ENCODE measurements at places on chromosomes 11 and 22.

DNA sequence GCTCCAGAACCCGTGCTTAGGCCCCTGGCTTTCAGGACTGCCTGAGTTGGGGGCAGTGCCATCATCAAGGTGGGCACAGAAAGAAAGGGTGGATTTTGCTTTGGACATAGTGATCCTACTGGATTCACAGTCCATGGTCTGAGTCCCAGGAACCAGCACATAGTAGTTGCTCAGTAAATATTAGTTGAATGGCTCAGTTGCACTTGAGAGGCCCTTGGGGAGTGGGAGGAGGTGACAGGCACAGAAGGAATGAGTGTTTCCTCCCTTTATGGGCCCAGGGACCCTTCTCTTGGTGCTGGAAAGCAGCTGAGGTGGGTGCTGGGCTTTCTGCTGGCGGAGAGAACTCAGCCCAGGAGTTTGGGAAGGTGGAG lies 16.6 kb downstream of the ARHGEF17 start:
- no peak for DNase-seq

GRCh38 chr11:36333897-36334296 lies 37.8 kb downstream of the PRR5L start:
- DNase-seq: no peak

DNA sequence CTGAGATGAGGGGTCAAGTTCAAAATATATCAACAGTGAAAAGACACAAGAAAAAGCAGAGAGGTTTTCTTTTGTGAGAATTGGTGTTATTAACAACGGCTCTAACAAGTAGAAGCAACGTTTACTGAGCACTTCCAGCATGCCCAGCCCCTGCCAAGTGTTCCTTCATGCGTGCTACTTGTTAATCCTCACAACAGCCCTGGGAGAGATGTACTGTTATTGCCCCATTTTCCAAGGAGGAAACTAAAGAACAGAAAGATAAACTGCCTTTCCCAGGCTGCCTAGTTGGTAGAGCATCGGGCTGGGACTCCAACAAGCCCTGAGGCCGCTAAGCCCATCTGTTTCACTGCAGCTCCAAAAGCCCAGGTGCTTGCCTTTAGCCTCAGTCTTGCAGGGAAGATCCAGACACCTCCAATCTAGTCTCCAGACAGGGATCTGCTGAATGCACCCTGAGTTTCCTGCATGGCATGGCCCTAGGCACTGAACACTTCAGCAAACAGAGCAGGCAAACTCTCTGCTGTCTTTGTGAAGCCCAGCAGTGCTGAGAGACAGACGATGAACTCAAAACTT lies 25.5 kb downstream of the SPATA19 start:
- no peak for DNase-seq

DNA sequence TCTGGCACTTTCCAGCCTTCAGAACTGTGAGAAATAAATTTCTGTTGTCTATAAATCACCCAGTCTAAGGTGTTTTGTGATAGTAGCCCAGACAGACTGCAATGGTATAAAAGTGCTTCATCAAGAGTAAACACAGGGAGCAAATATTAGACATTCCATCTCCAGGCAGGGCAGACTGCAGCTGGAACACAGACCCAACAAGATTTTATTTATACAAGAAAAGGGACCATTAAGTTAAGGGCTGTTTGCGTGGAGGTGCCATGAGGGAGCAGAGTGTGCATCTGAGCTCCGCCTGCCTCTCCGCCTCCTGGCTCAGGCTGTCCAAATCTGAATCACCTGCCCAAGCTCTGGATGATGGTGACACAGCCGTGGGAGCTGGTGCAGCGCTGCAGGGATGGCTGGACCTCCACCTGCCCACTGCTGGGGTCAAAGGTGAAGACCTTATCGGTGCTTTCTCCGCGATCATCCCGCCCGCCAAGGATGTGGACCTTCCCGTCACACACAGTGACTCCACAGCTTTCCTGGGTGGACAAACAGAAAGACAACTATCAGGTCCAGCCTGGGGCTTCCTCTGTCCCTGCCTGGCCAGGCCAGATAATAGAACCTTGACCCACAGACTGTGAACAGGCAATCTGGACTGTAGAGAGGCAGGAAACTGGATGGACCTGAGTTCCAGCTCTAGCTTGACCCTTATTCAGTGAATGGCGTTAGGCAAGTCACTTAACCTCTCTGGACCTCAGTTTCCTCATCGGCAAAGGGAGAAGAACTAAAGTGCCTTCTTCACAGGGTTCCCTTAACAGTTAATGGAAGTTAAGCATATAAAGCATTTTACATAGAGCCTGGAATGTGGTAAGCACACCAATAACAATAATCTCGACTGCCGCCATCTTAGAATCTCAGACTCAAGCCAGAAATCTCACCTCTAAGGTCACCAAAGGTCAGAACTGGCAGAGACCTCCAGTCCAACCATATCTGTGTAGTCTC lies 10.5 kb downstream of the KLHL35 start:
- DNase-seq: no peak

DNA sequence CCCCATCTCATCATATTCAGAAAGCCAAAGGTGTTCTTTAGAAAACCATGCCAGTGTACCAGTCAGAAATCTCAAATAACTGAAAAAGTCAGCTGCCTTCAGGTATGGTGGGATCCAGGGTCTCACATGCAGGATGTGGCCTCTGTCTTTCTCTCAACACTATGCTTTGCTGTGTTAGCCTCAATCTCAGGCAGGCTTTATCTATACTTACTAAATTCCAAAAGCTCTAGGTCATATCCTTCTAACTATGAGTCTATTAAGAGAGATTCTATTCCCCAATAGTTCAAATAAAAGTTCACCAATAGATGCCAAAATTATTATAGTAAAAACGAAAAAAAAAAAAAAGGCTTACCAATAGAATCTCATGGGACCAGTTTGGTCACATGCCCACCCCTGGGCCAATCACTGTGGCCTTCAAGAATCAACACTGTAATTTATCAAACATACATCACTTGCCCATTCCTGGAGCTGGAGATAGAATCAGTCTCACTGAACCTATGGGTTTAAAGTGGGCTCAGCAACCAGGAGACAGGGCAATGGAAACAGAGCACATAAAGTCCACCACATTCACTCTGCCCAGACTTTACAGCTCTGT lies 38.0 kb upstream of the APLNR start:
- no peak for DNase-seq

- DNase-seq: no peak
Observed at GRCh38 chr11:32826113-32826512, 3.6 kb upstream of the PRRG4 start.

GRCh38 chr22:19103880-19104821 lies 18.1 kb downstream of the DGCR2 start:
- no peak for DNase-seq

GRCh38 chr22:28139516-28139915 lies 220.5 kb upstream of the PITPNB start:
- DNase-seq: no peak

DNA sequence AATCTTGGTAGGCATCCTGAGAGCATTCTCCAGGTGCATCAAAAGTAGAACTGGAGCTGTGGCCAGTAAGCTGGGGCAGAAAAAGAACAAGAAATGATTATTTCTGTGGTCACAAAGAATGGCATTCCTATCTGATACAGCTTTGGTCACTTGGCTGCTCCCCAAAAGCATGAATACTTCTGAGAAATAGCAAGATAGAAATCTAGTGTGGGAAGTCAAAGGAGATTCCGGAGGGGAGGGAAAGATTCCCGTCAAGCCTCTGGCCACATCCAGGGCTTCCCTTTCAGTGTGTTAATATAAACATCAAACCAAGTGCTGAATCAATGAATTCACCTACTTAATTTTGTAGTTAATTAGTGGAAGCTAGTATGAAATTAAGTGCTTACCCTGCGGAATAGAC lies 1185.4 kb downstream of the LRRC4C start:
- no peak for DNase-seq

DNA sequence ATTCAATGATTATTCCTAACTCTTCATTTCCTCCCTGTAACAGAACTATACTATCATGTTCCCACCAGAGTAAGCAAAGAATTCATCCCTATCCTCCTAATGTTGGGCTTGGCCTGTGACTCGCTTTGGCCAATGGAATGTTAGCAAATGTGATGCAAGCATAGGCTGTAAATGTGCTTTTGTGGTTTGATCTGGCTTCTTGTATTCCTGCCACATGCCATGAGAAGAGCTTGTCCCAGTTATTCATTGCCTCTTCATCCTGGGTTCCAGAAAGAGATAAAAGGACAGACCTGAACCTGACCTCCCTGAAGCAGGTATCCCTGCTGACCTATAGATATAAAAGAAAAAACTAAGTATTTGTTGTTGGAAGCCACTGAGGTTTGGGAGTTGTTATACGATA lies 51.0 kb downstream of the SYTL2 start:
- DNase-seq: no peak

DNA sequence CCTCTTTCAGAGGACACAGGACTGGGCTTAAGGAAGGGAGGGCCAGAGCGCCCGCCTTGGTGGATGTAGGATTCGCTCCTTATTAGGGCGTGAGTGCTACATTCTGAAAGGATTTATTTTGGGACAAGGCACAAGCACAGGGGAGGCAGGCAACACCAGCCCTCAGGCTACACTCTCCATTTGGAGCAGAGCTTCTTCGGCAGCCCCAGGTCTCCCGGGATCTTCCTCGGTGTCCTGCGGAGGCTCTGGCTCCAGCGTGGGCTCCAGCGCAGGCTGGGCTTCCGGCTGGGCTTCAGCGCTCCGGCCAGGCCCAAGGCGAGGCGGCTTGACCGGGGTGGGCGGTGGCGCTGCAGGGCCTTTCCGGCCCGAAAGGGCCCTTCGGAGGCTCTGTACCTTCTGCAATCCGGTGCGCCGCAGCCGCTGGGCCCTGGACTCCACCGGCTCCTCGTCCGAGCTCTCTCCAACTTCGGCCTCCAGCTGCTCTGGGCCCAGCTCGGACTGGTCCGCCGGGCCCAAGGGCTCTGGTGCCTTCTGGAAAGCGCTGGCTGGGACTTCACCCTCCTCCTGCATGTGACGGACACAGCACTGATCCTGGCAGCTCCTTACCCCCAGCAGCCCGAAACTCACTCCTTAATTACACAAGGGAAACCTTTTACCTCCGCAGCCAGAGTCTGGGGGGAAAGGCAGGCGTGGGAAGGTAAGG lies 1.1 kb downstream of the CAVIN3 start:
- no peak for DNase-seq

GRCh38 chr11:115627666-115628460 lies 123.6 kb upstream of the CADM1 start:
- DNase-seq: no peak
